ENCODE measurements at places on chromosomes 3 and 15.

DNA sequence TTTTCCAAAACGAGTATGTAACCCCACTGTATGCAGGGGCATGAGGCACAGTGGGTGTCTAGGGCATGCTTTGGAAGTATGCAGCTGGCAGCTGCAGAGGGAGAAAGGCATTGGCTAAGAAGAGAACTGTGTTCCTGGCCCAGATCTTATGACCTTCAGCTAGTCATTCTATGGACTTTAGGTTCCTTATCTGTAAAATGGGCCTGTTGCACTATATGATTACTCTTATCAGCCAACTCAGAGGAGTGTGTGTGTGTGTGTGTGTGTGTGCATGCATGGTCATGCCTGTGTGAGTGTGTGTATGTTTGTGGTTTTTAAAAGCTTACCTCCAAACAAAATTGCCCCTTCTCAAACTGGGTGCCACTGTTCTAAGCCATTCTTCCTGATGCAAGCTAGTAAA, 27.4 kb upstream of the CHST2 start:
- DNase-seq = no peak

GRCh38 chr3:55771503-55771902, 284.4 kb upstream of the WNT5A start:
- DNase-seq = no peak

DNA sequence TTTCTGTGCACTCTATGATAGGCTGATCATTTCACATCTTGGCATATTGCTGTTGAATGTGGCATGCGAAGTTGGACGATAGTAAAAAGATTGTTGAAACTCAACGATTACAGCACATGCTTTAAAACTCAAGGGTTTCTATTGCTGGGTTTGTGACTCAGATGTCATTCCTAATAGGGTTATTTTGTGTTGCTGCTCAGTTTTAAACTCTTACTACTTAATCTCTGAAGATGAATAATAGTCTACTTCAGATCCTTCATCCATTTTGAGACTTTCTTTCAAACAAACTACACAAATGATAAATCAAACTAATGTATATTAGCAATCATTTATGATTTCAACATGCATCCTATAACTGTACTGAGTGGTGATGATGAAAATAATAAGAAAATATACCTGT, 71.3 kb upstream of the MBNL1 start:
- DNase-seq = no peak

DNA sequence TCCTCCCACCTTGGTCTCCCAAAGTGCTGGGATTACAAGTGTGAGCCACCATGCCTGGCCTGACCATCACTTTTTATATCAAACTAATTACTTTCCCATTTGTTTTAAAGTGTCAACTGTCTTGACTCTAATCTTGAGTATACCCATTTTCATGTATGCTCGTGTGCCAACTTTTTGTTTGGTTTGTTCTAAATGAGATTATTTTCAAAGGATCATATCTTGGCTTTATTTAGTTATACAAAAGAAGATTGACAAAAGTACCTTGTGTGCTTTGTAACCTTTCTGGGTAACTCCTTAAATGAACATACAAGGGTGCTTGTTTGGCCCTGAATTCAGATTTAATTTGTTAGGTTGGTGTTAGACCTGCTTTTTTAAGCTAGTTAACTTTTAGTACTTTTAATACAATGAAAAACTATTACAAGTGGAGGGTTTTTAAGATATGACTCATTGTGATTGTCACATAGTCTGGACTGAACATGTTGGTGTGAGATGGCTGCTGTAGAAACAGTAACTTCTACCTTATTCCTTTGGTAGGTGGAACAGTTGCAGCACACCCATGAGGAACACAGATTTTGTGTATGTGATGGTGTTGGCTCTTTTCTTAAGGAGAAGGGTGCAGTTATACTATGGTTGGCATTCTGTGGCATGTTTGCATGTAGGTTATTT, 10.7 kb downstream of the KIF23 start:
- DNase-seq = no peak

- peak; percentile 50 for DNase-seq
Observed at GRCh38 chr3:42129014-42129953, 38.1 kb downstream of the TRAK1 start.

- DNase-seq = no peak
Observed at GRCh38 chr3:152192050-152192449, 76.7 kb upstream of the MBNL1 start.

DNA sequence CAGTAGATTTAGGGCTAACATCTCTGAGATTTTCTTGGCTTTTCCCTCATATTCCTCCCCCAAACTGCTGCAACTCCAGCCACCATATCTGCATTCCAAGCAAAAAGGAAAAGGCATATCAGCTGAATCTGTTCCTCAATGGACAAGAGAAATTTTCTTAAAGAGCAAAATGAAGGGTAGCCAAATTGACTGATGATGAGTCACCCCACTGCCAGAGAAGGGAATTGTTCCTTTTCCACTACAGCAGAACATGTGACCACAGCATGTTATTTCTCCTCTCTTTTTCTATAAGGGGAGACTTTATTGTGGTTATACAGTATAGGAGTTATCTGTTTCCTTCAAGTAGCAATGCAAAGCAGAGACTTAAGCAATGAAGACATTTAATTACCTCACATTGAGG, 172.5 kb downstream of the MTHFS start:
- no peak for DNase-seq

- DNase-seq = no peak
Observed at GRCh38 chr3:134623615-134624245, 27.1 kb downstream of the KY start.
